PC-3 (cell line): ENCODE measurements at places on chromosomes 11 and 22.

GRCh38 chr11:47688111-47688510 is 27.1 kb downstream of the AGBL2 start:
- no peak overlapping the region for H3K27ac ChIP-seq
- no peaks in the 10 kb centered on the region for H3K4me1 ChIP-seq
- no peak for DNase-seq

GRCh38 chr11:74504100-74504691 is 10.7 kb upstream of the LIPT2 start:
- no peak overlapping the region for H3K4me3 ChIP-seq
- DNase-seq: no peak
- peaks cover 9% of the 10 kb centered on the region for H3K4me1 ChIP-seq
- H3K27ac ChIP-seq: peak overlapping the region; percentile 63
- no peaks in the 10 kb centered on the region for H3K36me3 ChIP-seq

DNA sequence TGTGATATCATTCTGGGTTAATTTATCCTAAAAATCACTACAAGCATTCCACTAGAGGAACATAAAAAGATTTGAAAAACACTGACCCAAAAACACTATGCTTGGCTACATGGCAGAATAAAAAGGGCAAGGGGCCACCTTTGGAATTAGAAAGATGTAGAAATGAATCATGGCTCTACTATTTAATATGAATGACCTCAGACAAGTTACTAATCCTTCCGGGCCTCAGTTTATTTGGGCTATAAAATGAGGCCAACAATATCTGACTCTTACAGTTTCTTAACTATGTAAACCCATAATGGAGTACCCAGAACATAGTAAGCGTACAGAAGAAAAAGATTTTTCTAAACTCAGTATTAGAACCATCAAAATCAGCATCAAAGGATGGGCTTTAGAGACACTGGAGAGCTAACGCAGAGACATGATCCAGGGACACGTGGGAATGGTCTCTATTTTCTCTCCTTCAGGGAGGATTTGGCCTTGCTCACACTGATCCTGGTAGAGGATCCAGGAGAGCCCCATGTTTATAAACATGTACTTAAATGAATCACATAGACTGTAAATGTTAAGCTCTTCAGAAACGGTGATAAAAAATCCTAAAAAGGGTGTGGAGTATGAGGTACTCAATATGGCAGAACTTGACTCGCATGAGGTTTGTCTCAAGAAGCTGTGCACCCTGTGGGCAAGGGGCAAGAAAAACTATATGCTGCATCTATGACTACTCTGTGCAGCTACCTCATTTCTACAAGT is 288.4 kb upstream of the PITPNB start:
- H3K36me3 ChIP-seq: no peaks in the 10 kb centered on the region
- H3K4me3 ChIP-seq: no peak overlapping the region
- H3K4me1 ChIP-seq: peaks cover 9% of the 10 kb centered on the region
- no peaks in the 10 kb centered on the region for H3K27me3 ChIP-seq
- DNase-seq: peak; percentile 30

DNA sequence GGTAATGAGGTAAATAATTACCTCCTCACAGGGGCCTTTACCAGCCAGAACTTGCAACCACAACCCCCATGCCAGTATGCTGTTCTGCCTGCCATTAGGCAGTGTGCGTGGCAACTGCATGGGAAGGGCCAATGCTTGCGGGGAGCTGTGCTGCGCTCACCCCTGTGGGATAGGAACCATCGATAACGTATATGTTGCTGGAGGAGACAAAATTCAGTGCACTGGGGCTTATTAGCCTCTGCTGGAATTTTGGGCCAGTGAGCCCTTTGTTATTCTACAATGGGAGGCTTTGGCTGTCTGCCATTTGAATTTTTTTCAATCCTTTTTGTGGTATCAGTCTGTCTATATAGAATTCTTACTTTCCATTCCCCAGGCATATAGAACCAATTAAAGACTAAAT is 47.3 kb downstream of the PPP2R1B start:
- H3K4me3 ChIP-seq: peak overlapping the region; percentile 20
- peaks cover 21% of the 10 kb centered on the region for H3K4me1 ChIP-seq
- no peak for DNase-seq
- peak overlapping the region; percentile 81 for H3K27ac ChIP-seq
- no peaks in the 10 kb centered on the region for H3K27me3 ChIP-seq

GRCh38 chr11:44531116-44531504 is 34.4 kb upstream of the CD82 start:
- no peak overlapping the region for H3K4me3 ChIP-seq
- no peaks in the 10 kb centered on the region for H3K4me1 ChIP-seq
- H3K27ac ChIP-seq: no peak overlapping the region
- DNase-seq: no peak
- no peaks in the 10 kb centered on the region for H3K36me3 ChIP-seq
- H3K27me3 ChIP-seq: peaks cover 3% of the 10 kb centered on the region; the same call in 1 of the 2 replicates

DNA sequence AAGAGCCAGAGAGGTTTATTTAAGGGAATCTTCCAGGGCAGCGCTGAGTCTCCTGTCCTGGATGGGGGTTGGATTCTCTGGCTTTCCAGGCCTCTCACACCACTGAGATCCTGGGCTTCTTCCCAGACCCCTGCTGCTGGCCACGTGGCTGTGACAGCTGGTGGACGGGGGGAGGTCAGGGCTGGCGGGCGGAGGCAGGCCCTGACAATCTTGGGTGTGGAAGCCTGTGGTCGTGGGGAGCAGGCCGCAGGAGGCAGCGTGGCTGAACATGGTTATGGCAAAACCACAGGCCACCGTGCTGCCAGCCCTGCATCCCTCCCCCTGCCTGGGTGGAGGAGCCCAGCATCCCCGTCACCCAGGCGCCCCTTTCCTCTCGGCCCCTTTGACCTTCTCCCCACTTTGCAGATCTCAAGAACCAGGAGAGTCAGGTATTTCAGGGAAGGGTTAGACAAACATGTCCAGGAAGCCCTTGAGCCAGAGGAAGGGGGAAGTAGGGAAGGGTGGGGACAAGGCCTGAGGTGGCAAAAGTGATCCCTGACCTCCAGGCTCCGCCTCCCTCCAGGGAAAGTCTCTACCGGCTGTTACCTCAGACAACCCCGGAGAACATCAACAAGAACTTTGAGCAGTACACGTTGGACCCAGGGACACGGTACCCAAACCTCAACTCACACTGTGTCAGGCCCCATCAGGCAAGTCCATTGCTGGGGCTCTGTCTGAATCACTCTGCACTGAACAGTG is 111.8 kb downstream of the MICAL2 start:
- H3K27me3 ChIP-seq: no peaks in the 10 kb centered on the region
- peaks cover 30% of the 10 kb centered on the region for H3K36me3 ChIP-seq
- peak overlapping the region; percentile 99; the same call in 1 of the 2 replicates for H3K27ac ChIP-seq
- H3K4me1 ChIP-seq: peaks cover 24% of the 10 kb centered on the region

- H3K4me1 ChIP-seq: peaks cover 16% of the 10 kb centered on the region; the same call in 1 of the 2 replicates
- peak; percentile 23 for DNase-seq
- no peaks in the 10 kb centered on the region for H3K27me3 ChIP-seq
Measured at GRCh38 chr11:80586464-80586863, 1145.6 kb upstream of the TENM4 start.

GRCh38 chr11:37613031-37613430 is 1015.0 kb upstream of the RAG2 start:
- H3K27me3 ChIP-seq: no peaks in the 10 kb centered on the region
- no peaks in the 10 kb centered on the region for H3K36me3 ChIP-seq
- H3K4me3 ChIP-seq: no peak overlapping the region
- H3K27ac ChIP-seq: no peak overlapping the region

GRCh38 chr11:12056119-12056518 is 47.7 kb upstream of the DKK3 start:
- no peaks in the 10 kb centered on the region for H3K4me1 ChIP-seq
- H3K36me3 ChIP-seq: no peaks in the 10 kb centered on the region
- H3K27ac ChIP-seq: no peak overlapping the region
- no peak for DNase-seq

- H3K27me3 ChIP-seq: no peaks in the 10 kb centered on the region
- DNase-seq: no peak
- no peak overlapping the region for H3K27ac ChIP-seq
- peaks cover 25% of the 10 kb centered on the region for H3K4me1 ChIP-seq
- no peak overlapping the region for H3K4me3 ChIP-seq
Measured at GRCh38 chr11:65547446-65548125, 10.6 kb downstream of the LTBP3 start.

DNA sequence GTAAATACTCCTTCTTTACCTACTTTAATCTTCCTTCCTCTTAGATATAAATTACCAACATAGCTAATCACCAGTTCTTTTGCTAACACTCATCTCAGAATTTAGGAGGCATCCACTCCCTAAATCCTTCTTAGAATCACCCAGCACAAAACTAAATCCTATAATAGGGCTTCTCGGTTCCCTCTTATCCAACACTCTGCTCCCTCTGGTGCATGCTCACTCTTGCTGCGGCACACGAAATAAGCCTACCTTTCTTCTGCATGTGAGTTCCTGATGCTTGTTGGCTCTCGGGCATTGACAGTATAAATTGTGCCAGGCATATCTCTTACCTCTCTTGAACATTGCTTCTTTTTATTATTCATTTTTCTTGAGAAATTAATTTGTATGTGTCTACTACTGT is 61.0 kb downstream of the OR5AK2 start:
- no peaks in the 10 kb centered on the region for H3K36me3 ChIP-seq
- H3K27ac ChIP-seq: no peak overlapping the region
- H3K27me3 ChIP-seq: peaks cover 22% of the 10 kb centered on the region
- H3K4me1 ChIP-seq: no peaks in the 10 kb centered on the region

DNA sequence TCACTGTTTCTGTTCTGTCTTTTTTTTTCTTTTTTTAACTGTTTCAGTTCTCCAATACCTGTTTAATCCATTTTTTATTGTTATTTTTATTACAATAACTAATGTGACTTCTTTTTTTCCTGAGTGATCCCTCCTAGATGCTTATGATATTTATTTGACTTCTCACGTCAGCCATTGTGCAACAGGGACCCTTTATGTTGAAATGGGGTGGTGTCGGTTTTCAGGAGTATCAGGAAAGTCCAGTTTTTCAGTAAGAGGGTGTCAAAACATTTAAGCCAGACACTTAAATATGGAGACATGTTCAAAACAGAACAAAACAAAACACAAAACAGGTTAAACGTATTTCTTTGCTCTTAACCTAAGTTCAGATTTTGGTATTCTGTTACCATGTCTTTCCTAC is 418.8 kb downstream of the DYNC2H1 start:
- H3K27me3 ChIP-seq: no peaks in the 10 kb centered on the region
- no peaks in the 10 kb centered on the region for H3K36me3 ChIP-seq
- no peak overlapping the region for H3K27ac ChIP-seq

DNA sequence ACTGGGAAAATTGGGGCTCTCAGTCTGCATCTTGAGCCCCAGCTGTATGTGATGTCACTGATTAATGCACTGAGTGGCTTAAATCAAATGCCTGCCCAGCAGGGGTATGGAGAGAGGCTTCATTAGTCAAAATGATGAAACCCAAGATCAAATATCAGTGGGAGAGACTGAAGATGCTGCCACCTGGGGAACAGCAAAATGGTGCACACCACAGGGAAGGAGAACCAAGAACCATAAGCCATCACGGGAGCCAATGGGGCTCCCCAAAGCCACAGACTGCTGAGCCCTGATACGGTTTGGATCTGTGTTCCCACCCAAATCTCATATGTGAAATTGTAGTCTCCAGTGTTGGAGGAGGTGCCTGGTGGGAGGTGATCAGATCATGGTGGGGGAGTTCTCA is 85.6 kb downstream of the CTTN start:
- H3K4me1 ChIP-seq: peaks cover 27% of the 10 kb centered on the region
- no peak overlapping the region for H3K4me3 ChIP-seq
- no peak for DNase-seq
- no peaks in the 10 kb centered on the region for H3K27me3 ChIP-seq
- no peaks in the 10 kb centered on the region for H3K36me3 ChIP-seq

- no peaks in the 10 kb centered on the region for H3K4me1 ChIP-seq
- no peaks in the 10 kb centered on the region for H3K36me3 ChIP-seq
- no peak for DNase-seq
- H3K4me3 ChIP-seq: no peak overlapping the region
Measured at GRCh38 chr11:58028687-58029411, 1.9 kb upstream of the OR6Q1 start.

- H3K36me3 ChIP-seq: no peaks in the 10 kb centered on the region
- no peaks in the 10 kb centered on the region for H3K27me3 ChIP-seq
- no peak overlapping the region for H3K4me3 ChIP-seq
- DNase-seq: no peak
Measured at GRCh38 chr22:44336962-44337677, 24.4 kb upstream of the SHISAL1 start.

DNA sequence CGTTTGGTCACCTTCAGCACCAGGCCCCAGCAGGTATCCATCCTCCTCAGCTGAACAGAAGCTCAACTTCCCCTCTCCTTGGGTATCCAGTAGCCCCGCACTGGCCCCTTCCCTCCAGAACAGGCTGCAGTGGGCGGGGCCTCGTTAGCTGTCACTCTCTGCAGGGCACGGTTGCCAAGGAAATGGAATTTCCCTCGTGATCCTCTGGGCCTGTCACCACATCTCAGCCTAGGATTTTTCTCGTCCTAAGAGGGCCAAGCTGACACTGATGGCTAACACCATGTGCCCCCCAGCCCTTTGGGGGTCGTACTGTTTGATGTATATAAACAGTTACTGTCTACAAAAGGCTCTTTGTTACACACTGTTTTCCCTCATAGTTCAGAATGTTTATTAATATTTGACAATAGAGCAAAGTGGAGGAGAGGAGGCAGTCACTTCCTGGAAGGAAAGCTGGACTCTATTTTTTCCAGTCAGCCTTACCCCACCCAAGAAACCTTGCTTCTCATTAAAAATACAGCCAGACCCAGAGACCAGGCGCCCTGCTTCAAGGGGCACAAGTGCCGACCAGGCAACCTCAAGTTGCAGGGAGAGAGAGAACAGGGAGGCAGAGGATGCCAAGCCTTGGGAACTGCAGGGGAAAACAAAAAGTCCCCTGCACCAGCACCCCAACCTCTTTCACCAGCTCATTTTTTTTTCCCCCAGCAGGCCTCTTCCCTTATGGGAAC is 44.5 kb downstream of the FEZ1 start:
- no peak for DNase-seq
- peaks cover 12% of the 10 kb centered on the region; the same call in 1 of the 2 replicates for H3K4me1 ChIP-seq
- peaks cover 5% of the 10 kb centered on the region; the same call in 1 of the 2 replicates for H3K27me3 ChIP-seq
- no peak overlapping the region for H3K27ac ChIP-seq
- no peak overlapping the region for H3K4me3 ChIP-seq

GRCh38 chr11:125916683-125917347 is 12.5 kb downstream of the DDX25 start:
- no peaks in the 10 kb centered on the region for H3K4me1 ChIP-seq
- DNase-seq: peak; percentile 11
- peaks cover 23% of the 10 kb centered on the region for H3K27me3 ChIP-seq
- H3K4me3 ChIP-seq: no peak overlapping the region
- no peak overlapping the region for H3K27ac ChIP-seq

DNA sequence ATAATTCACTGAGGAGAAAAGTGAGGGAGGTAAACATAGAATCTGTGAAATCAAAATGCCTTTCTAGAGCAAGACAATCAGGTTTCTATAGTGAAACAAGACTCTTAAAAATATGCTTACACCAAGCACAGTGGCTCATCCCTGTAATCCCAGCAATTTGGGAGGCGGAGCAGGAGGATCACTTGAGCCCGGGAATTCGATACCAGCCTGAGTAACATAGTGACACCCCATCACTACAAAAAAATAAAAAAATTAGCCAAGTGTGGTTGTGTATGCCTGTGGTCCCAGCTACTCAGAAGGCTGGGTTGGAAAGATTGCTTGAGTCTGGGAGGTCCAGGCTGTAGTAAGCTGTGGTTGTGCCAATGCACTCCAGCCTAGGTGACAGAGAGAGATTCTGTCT is 43.2 kb upstream of the ME3 start:
- no peak overlapping the region for H3K4me3 ChIP-seq
- H3K4me1 ChIP-seq: peaks cover 24% of the 10 kb centered on the region
- H3K27me3 ChIP-seq: no peaks in the 10 kb centered on the region
- H3K36me3 ChIP-seq: no peaks in the 10 kb centered on the region

GRCh38 chr11:111942829-111943228 is 5.7 kb downstream of the DIXDC1 start:
- H3K4me3 ChIP-seq: no peak overlapping the region
- no peak for DNase-seq
- no peaks in the 10 kb centered on the region for H3K27me3 ChIP-seq
- H3K36me3 ChIP-seq: no peaks in the 10 kb centered on the region
- H3K4me1 ChIP-seq: peaks cover 27% of the 10 kb centered on the region
- no peak overlapping the region for H3K27ac ChIP-seq
